ENCODE measurements at places on chromosomes 12 and 14.

DNA sequence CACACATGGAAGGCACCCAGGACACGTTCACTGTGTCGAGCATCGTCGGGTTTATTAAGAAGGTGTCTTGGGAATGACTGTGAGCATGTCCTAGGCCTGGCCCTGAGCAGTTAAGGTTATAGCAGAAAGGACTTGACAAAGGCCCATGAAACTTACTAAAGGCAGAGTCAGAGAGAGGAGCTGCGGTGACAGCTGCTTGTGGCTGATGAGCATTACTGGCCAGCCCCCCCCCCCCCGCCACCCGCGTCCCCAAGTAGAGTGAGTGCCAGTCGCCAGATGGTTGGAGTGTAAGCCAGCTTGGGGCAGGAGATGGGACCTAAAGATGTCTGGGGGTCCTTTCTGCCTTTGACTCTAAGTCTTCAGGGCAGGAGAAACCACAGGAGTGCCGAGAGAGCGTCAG, 169.9 kb downstream of the TSPAN9 start:
- DNase-seq = no peak

DNA sequence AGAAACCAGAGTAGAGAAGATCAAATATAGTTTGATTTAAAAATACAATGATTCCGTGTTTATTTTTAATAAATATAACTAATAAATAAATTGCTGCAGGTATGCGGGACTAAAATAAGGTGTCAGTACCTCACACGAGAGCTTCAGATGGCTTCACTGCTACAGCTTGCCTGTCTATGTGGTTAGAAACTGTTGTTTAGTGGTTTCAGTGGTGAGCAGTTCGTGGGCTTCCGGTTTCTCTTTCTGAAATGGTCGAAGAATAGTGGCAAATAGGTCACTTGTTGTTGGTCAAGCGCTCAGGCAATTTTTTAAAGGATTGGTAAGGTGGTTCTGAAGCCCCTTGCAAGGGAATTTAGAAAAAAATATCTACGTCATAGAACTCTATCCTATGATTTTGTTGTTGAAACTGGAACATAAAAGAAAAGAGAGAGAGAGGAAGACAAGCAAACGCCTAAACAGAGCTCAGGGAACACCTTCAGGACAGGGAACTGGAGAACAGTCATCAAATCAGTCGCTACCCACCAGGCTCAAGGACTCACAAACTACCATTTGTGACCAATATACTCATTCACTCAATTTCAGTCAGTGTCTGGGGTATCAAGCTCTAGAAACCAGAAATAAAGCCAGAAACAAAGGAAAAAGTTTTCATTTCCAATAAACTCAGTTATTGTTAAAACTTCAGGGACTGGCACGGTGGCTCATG, 31.3 kb downstream of the GABARAPL1 start:
- DNase-seq = no peak

- no peak for DNase-seq
Observed at GRCh38 chr12:57795354-57795753, 12.8 kb downstream of the TSFM start.

- no peak for DNase-seq
Observed at GRCh38 chr12:13630354-13630753, 351.0 kb downstream of the GRIN2B start.

- DNase-seq = no peak
Observed at GRCh38 chr14:72614891-72615415, 278.9 kb downstream of the DPF3 start.

DNA sequence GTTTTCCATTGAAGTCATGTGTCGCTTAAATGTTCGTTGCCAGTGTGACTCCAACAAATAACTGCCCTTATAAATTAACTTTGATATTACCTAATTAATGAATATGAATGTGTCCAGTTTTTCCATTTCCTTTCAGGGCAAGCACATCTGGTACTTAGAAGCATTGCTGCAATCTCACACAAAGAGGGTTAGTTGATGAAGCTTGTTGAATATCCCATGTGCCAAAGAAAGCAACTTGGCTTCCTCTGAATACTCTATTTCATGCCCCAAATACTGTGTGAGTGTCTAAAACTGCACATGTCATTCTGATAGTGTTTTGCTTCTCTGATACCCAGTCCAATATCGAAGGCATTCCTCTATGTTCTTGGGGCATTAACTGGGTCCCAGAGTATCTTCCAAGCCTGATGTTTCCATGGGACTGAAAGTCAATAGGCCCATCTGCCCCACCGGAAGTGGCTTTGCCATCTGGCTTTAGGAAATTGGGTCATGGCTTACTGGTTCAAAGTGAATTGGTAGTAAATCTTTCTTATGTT, 75.8 kb upstream of the CNTN1 start:
- DNase-seq = no peak

- no peak for DNase-seq
Observed at GRCh38 chr14:40229676-40230075, 797.4 kb upstream of the FBXO33 start.

Data from HFF-Myc (cell line).